ENCODE measurements at places on chromosomes 11 and 22. TPM values are rescaled to one million over a fixed set of nuclear protein-coding genes. Genes with fewer than 3 reads are reported as not detected.

- DNase-seq, result no peak
Observed at GRCh38 chr11:19027829-19028595, 32.5 kb downstream of the MRGPRX2 start.

MS4A4A gene
- polyA plus RNA-seq, result 9.4 TPM

GRCh38 chr22:39530692-39531331 lies 1.7 kb downstream of the RPS19BP1 start:
- DNase-seq, result no peak

DNA sequence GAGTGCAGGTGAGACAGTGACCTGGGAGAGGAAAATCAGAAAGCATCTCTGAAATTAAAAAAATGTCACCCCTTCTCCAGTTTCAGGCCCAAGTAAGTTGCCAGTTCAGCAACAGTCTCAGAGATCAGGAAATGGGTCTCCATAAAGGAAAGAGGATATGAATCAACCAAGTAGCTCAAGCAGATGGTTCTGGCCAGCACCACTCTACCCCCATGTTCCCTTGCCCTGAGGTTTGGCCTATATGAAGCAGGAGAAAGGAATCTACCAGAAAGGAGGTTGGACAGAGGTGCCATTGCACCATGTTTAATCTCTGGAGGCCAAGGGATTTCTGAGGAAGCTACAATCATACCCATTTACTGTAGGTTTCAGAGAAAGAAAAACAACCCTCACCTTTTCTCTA lies 7.7 kb downstream of the FZD4 start:
- no peak for DNase-seq

NFRKB gene
- 20.3 TPM for polyA plus RNA-seq

DNA sequence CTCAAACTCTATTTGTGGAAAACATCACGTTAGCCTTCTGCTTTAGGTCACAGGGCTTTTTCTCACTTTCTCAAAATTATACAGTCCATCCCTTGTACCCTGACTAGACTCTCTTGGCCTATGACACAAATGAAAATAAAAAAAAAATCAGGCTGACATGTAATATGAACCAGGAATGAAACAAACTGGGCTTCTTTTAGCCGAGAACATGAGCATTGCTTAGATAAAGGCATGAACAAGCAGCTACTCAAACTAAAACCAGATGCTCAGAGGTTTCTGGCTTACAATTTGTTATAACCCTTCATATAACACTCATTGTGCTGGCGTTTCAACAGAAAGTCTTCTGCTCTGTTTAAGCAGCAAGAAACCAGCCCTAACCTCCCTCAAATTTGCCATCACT lies 265.5 kb upstream of the NARS2 start:
- DNase-seq, result peak; percentile 32

DNA sequence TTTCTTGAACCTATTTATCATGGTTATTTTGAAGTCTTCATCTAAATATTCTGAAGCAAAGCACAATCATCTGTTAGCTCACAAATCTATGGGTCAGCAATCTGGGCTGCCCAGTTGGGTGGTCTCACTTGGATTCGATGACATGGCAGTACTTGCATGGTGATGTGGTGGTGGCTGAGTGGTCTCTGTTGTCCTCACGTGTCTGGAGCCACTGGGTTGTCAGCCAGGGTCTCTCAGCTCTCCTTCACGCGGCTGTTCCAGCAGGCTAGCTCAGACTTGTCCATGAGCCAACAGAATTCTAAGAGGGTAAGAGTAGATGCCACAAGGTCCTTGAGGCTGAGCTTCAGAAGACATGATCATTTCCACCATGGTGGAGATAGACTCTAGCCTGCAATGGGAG lies 66.4 kb upstream of the KCNQ1OT1 start:
- DNase-seq, result no peak

GRCh38 chr11:118314988-118315411 lies 10.5 kb downstream of the CD3E start:
- no peak for DNase-seq

DNA sequence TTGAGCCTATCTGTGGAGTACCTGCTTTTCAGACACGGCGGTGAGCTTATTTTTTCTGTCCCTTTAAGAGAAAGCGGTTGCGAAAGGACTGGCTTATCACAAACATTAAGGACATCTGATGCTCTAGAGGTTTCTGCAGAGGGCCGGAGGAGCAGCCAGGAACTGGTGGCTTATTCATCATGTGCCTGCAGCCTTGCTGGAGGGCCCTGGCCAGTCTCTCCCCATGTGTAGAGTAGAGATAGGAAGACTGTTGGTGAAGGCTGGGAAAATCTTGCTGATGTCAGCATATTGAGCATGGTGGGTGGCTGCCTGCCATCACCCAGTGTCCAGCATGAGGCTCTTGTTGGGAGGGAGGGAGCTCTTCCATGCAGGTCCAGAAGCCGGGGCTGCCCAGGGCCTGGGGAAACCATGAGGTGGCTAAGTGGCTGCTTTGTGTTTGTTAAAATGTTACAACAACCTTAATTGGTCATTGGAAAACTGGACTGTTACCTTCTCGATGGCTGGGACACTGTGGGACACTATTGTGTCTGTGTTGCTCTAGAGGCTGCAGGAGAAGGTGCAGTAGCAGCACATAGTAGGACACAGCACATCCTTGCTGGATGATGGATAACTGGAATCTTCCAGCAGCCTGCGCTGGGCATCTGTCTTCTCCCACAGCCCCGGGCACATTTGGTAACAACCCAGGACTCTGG lies 54.3 kb downstream of the TSPAN18 start:
- DNase-seq, result no peak

- DNase-seq, result no peak
Observed at GRCh38 chr22:48675830-48676145, 1151.9 kb downstream of the BRD1 start.

- no peak for DNase-seq
Observed at GRCh38 chr11:122270535-122270934, 154.5 kb upstream of the BLID start.

- DNase-seq, result no peak
Observed at GRCh38 chr22:39212721-39213376, 31.9 kb downstream of the PDGFB start.

- no peak for DNase-seq
Observed at GRCh38 chr22:47784991-47785390, 1022.5 kb downstream of the TBC1D22A start.

- DNase-seq, result no peak
Observed at GRCh38 chr22:19887256-19887985, 32.7 kb upstream of the GNB1L start.

- no peak for DNase-seq
Observed at GRCh38 chr11:57248780-57249383, 11.8 kb upstream of the APLNR start.

DNA sequence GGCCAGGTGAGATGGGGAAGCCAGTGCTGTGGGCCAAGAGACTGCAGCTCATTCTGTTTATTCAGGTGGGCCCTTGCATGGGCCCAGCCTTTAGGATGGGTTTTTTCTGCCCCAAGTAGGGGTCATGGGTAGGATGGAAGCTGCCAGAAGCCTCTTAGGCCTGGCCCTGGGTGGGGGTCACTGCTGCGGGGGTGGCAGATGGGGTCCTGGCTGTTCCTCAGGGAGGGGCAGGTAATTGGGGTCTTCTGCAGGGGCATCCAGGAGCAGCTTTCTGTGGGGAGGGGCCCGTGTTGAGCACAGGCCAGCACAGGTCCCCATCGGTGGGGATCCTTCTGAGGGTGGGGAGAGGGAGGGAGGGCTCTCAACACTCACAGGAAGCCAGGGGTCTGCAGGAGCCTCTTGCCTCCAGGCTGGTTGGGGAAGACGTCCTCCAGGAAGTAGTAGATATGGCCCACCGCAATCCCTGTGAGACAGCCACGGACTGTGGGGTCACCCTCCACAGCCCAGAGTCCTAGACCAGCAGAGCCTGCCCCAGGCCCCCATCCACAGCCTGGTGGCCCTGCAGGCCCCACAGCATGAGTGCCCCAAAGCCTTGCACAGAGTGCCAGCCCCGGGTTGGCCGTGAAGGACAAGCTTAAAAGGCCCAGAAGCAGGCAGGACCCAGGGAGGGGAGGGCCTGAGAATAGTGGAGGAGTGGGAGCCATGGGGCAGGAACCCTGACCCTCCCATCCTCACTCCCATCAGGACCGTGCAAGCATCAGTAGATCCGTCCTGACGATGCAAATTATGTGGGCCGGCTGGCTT lies 1.9 kb downstream of the DERL3 start:
- no peak for DNase-seq

DNA sequence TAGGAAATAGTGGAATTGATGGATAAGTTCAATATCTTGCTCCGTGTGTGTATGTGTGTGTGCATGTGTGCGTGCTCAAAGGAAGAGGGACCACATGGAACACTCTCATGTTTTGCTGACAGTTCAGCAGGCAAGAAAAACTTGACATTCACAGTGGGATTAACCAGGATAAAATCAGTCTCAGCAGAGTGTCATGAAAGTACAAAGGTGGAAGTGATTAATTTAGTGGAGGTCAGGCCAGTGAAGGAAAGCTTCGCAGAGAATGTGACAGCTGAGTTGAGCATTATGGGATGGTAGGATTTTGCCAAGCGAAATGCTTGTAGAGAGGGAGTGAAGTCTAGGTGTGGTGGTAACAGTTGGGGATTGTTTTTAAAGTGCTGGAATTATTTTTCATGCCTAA lies 15.7 kb upstream of the FBXO3 start:
- DNase-seq, result no peak

DNA sequence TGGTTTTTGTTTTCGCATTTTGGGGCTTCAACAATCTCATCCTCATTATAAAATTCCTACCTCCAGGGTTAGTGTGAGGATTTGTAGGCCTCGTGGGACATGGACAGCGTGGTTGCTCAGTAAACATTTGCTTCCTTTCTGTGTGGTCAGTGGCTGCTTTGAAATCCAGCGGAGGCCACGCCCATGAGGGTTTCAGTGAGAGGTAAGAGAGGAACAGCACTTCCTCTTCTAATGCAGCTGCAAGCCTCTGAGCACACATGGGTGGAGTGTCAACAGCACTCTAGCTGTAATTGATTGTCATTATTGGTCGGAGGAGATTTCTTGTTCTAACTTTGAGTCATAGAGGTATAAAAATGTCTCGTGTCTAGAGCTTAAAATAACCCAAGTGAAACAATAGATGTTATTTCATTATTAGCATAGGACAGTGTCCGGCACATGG lies 6.0 kb upstream of the ARHGAP42 start:
- no peak for DNase-seq

GRCh38 chr11:133065847-133066485 lies 466.3 kb downstream of the OPCML start:
- no peak for DNase-seq

KBTBD4 gene
- polyA plus RNA-seq, result 12.8 TPM

- DNase-seq, result no peak
Observed at GRCh38 chr22:25488244-25489020, 76.0 kb upstream of the GRK3 start.

- DNase-seq, result no peak
Observed at GRCh38 chr22:19766511-19767426, 6.2 kb downstream of the TBX1 start.

Data from forelimb muscle (tissue), 1 donor.